ENCODE measurements at places on chromosomes 11 and 22. TPM values are rescaled to one million over a fixed set of nuclear protein-coding genes. Genes with fewer than 3 reads are reported as not detected.

Gene PANX2
- 0.24 TPM for total RNA-seq

Gene FOLR1
- total RNA-seq = not detected

Gene LIF
- 211 TPM for total RNA-seq

Gene NXPE4
- not detected for total RNA-seq
